ENCODE measurements at places on chromosomes 4 and X.
A peak's percentile ranks its signal among the peaks of the same experiment; 100 is the strongest.

- DNase-seq, result no peak
Measured at GRCh38 chr4:78928835-78929234, 10.4 kb downstream of the PAQR3 start.

GRCh38 chr4:133440404-133440803 lies 291.3 kb downstream of the PCDH10 start:
- DNase-seq, result no peak

DNA sequence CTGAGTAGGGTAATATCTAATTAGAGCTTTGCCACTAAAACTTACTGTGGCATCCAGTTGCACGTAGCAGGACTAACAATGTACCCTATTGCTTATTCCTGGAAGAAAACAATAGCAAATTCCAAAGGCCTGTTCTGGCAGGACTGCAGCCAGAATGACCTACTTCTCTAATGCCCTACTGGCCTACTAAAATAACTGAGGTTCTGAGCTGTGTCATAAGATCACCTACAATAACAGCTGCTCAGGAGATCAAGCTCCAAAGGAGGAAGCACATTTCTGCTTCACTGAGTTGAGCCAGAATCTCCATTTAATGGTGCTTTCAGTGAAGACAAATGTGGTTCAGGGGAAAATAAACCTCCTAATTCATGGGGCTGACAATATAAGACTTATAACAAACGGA lies 42.2 kb upstream of the CXCL8 start:
- DNase-seq, result peak; percentile 88

- DNase-seq, result no peak
Measured at GRCh38 chr4:78606035-78606434, 54.5 kb downstream of the ANXA3 start.

DNA sequence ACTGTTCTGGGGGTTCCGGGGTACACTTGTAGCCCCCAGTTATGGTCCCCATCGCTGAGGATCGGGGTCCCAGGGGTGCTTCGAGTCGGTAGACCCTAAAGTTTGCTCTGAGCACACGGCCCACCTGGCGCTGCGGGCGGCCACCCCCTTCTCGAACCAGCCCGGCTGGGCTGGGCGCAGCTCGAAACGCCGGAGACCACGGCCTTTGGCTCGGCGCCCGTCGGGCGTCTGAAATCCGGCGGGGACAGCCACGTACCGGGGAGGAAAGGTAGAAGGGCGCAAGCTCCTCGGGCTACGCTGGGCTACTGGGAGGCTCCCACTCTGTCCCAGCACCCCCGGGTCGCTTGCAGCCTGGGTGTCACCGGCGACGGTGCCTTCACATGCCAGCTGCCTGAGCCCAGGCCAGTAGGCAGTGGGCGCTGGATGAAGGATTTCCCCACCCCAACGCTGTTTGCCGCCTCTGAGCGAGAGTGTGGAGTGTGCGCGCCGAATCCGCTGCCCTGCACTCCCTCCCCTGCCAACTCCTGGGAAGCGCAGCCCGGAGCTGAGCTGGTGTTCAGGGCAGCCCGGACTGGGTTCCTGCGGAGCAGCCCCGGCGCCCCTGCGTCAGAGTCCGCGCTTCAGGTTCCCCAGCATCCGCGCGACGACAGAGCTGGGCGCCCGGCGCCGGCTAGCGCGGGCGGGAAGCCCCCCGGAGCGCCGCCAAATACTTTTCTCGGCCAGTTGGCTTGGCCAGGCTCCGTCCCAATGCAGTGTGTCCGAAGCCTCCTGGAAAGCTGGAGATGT lies 637 bp downstream of the MAMLD1 start:
- DNase-seq, result no peak

GRCh38 chrX:142095651-142096245 lies 109.3 kb downstream of the MAGEC2 start:
- no peak for DNase-seq

All from glomerular endothelial cell (primary cell).